D341Med (cell line): ENCODE measurements at places on chromosomes 13 and 19.

DNA sequence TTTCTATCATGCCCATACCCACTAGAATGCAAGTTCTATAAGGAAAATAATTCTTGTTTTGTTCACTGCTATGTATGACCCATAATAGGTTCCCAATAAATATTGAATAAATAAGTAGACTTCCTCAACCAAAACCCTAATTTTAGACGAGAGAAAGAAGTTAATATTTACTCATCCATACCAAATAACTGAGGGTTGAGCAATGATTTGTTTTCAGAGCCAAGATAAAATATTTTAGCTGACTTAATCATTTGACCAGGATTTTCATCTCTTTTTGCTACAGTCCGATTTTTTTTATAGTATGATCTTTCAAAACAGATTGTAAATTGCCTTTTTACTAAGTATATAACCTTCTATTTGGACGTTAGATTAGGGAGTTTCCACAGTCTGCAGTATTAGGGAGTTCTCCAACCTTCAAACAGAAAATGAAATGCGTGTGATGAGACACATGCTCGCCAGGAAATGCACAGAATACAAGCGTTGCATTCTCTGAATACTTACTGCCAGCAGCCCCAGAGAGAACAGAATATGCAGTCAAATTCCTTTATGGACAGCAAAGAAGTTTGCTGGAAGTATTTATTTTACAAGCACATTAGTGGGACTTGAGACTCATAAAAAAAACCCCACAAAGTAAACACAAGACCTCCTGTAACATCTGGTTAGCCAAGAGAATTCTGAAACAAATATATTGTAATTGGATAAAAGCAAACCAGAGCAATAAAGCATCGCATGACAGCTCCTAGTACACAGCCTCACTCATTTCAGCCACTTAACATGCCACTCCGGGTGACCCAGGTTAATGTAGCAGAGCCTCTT is 230.0 kb downstream of the MYO16 start:
- no peak for DNase-seq

- DNase-seq, result peak; percentile 98
Observed at GRCh38 chr19:662962-663681, at the start of gene RNF126. TSS of gene RNF126 (minus strand) at chr19:663214. CDS start at chr19:663121, 93 bp downstream.

DNA sequence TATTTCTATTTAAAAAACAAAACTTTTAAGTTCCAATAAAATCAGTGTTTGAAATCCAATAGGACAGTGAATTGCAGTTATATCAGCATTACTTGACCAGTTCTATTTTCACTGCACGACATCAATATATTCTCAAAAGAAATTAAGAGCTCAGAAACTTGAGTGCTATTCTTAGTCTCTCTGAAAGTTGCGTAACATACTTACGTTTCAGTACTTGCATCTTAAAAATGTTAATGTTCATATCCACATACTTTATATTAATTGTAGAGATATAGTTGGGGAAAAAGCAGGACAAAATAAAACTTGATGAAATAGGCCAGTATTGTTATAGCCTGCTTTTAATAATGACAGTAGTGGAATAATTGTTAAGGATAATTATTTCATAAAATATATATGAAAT is 720.5 kb upstream of the PCDH9 start:
- DNase-seq, result no peak

GRCh38 chr19:9406798-9407352 is 28.5 kb downstream of the ZNF266 start:
- DNase-seq, result peak; percentile 89

DNA sequence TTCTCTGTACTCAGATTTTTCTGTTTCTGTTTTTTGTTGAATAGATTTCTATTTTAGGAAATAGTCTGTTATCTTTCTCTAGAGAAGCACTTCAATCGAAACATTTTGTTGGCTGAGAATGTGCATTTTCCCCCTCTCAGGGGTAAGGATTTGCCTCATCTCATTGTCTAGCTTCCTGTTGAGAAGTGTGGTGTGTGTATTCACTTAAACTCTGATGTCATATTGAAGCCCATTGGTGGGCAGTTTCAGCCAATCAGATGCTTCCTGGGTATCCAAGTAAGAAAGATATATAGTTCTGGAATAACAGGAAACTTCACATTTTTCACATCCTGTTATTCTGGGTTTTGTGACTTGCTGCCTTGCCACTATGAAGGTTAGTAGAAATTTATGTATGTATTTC is 87.6 kb downstream of the ARHGEF7 start:
- DNase-seq, result no peak

GRCh38 chr19:35869327-35870123 is 1.2 kb downstream of the APLP1 start:
- peak; percentile 90 for DNase-seq

DNA sequence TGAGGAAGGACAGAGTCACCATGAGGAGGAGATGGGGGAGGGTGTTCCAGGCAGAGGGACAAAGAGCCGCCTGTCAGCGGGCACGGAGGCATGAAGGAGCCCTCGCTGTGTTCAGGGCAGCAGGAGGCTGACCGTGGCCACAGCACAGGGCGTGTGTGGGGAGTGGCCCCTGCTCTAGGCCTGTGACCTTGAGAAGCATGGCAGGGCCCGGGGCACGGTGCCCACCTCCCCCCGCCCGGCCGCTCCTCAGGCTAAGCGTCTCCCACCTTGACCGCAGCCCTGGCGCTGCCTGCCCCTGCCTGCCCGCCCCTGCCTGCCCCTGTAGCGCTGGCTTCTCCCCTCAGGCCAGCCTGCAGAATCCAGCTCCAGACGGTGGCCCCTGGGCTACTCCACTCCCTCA is 11.6 kb downstream of the MAP2K2 start:
- no peak for DNase-seq

DNA sequence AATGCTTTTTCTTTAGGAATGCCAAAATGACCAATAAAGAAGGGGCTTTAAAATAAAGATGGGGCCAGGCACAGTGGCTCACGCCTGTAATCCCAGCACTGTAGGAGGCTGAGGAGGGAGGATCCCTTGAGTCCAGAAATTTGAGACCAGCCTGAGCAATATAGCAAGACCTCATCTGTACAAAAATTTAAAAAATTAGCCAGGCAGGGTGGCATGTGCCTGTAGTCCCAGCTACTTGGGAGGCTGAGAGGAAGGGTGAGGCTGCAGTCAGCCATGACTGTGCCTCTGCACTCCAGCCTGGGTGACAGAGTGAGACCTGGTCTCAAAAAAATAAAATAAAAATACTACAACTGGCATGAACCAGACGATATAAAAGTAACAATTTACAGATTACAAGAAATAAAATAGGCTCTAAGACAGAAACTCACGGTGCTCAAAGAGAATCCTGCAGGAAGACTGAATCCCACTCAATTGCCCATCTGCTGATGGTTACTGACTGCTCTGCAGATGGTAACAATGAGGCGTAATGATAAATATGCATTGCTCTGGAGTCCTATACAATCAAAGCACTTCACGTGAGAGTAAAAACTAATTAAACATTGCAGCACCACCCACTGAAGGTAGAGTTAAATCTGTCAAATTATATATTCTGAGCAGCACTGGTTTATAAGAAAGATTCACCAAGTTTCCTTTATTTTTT is 93.2 kb downstream of the LHFPL6 start:
- DNase-seq, result no peak

GRCh38 chr13:23348262-23349127 is 85.0 kb downstream of the SACS start:
- DNase-seq, result no peak

GRCh38 chr13:52906122-52906903 is 57.9 kb upstream of the PCDH8 start:
- DNase-seq, result no peak

- no peak for DNase-seq
Observed at GRCh38 chr13:84430015-84430414, 547.7 kb upstream of the SLITRK1 start.

GRCh38 chr13:30002577-30002976 is 152.2 kb upstream of the UBL3 start:
- no peak for DNase-seq

GRCh38 chr13:23996456-23996855 is 99.2 kb upstream of the C1QTNF9B start:
- DNase-seq, result no peak

- DNase-seq, result no peak
Observed at GRCh38 chr13:84126671-84127171, 244.4 kb upstream of the SLITRK1 start.

- peak; percentile 60 for DNase-seq
Observed at GRCh38 chr19:38831142-38831605, 420 bp downstream of the ECH1 start.

GRCh38 chr13:108263621-108264355 is 5.7 kb upstream of the TNFSF13B start:
- no peak for DNase-seq

- DNase-seq, result peak; percentile 38
Observed at GRCh38 chr13:90385781-90386489, 961.6 kb upstream of the MIR17HG start.

DNA sequence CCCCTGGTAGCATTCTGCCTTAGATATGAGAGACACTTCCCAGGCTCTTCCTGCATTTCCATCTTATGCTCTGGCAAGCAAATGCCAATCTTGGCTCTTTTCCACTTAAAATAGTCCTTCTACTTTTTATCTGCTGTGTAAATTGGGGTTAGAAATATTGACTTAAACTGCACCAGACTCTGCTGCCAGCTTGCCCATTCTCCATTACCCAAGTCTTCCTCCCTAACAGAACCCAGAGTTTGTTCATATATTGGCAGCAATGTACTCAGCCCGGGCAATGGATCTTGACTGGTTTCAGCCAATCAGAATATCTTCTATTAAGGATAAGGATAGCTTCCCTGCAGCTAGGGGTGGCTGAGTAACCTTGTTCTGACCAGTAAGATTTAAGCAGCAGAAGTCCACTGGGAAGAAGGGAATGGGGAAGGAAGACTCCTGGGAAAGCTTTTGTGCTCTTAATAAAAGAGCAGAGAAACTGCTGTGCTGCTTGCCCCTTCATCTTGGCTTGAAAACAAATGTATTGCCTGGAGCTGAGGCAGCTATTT is 177.1 kb downstream of the KCNRG start:
- DNase-seq, result no peak

GRCh38 chr19:52226652-52227051 is 36.8 kb downstream of the PPP2R1A start:
- DNase-seq, result no peak

DNA sequence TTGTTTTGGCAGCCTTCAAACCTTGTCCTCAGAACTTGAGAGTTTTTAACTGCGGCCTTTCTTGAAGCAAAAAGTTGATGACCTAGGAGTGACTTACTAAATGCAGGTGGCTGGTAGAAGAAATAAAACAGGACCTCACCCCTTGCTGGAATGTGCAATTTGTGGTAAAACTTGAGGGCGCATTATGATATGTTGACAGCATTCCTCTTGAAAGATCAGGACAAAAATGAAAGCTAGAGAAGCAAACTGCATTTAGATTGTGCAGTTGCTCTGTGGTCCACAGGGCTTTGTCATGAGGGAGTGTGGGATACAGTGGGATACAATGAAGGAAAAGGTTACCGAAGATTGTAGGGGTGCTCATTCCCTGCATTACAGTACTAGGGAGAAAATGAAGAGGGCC is 504.2 kb downstream of the GPC6 start:
- DNase-seq, result no peak

- peak; percentile 89 for DNase-seq
Observed at GRCh38 chr19:48634424-48635262, 2.5 kb downstream of the DBP start.
